ENCODE measurements at places on chromosomes 12 and 14.

- DNase-seq, result peak; percentile 37
Observed at GRCh38 chr12:113407931-113408600, 4.4 kb upstream of the SDS start.

DNA sequence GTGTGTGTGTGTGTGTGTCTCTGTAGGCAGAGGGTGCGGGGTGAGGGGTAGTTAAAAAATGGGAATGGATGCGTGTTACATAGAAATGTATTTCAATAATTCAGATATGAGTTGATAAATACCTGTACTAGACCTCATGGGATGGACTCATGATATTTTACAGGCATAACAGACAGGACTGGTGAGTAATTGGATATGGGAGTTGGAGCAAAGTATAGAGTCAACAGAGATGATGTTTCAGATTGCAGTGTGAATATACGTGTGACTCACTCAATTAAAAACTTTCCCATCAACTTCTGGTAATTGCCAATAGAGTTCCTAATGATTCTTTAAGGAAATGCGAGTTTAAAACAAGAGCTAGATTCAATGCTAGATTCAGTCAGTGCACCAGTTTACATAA lies 711.9 kb downstream of the C12orf50 start:
- DNase-seq, result peak; percentile 35

- peak; percentile 91 for DNase-seq
Observed at GRCh38 chr14:61145034-61145902, 135.9 kb downstream of the TMEM30B start.

DNA sequence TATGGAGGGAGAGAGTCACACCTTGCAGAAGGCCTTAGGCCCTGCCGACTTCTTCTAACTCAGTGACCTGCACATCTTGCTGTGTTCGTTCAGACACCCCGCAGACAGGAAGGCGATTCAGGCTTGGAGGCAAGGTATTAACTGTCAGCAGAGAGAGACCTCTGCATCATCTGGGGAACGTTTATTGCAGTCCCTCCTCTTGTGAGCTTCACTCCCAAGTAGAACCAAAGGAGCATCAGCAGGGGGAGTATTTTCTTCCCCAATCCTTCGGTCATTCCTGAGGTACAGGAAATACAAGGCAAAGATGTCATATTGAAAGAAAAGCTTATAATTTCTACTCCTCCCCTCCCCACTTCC lies 217.9 kb downstream of the CRADD start:
- DNase-seq, result peak; percentile 21

DNA sequence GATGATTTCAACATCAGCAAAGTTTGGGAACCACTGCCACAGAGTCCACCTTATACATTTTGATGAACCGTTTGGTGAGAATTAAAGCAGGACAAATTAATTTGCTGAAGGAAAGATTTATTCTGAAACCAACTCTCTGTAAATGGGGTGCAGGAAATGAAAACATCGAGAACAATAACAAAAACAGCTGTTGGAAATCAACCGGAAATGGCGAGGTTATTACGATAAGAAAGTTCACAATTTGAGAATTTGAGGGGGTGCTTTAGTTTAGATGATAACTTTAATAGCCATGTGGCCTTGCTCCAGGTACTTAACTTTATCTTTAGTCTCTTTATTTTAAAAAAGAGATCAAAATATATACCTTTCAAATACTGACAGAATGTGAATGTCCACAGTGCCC lies 56.7 kb downstream of the KCNJ8 start:
- no peak for DNase-seq

GRCh38 chr14:104086661-104087461 lies 1.4 kb downstream of the ASPG start:
- no peak for DNase-seq

GRCh38 chr14:32629236-32629635 lies 300.1 kb downstream of the AKAP6 start:
- no peak for DNase-seq

DNA sequence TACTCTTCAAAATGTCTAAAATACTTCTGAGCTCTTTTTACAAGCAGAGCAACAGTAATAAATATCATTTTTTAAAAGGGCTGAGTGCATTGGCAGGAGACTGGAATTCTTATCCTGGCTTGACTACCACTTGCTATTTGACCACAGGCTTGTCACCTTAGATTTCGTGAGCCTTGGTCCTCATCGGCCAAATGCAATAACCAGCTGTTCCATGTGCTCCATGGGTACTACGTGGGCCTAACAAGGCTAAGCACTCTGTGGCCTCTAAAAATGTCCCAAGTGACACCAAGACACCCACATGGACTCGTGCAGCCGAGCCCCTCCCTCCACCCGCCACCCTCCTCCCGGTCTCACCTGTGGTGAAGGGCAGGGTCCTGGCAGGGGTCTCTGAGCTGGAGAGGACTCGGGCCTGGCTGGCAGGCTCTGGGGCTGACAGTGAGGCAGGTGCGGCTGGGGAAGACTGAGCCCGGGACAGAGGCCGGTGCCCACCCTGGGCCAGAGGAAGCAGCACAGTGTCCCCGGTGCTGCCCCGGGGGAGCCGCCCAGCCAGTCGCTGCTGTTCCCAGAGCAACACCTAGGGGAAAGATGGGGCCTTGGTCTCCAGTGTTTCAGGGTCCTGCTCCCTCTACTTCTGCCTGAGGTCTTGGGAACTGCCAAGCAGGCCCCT lies 20.1 kb downstream of the SLC48A1 start:
- DNase-seq, result no peak

GRCh38 chr14:97943619-97944018 lies 1146.4 kb downstream of the VRK1 start:
- no peak for DNase-seq

GRCh38 chr14:99094901-99095300 lies 177.1 kb downstream of the BCL11B start:
- DNase-seq, result no peak

DNA sequence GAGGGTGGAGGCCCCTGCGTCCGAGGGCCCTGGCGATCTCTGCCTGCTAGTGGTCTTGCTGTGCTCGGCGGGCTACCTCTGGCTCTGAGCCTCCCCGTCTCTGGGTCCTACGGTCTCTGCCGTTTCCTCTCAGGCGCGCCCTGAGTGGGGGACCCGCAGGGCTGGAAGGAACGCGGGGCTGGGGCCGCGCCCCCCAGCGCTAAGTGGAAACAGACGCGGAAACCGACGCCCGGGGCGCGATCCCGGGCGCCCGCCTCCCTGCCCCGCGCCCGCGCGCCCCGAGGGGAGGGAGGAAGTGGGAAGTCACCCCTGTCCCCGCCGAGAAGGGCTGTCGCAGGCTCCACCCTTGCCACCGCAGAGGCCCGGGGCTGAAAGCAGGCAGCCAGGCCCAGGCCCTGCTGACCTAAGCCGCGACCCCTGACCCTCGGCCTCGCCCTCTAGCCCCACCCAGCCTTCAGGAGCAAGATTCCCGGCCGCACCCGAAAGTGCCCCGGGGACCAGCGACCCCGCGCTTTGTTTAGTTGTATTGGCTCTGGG lies 831 bp downstream of the CRIP1 start:
- peak; percentile 28 for DNase-seq

GRCh38 chr12:39375206-39375808 lies 67.6 kb downstream of the KIF21A start:
- DNase-seq, result peak; percentile 14

- no peak for DNase-seq
Observed at GRCh38 chr12:70040141-70040540, 203.1 kb upstream of the CNOT2 start.

DNA sequence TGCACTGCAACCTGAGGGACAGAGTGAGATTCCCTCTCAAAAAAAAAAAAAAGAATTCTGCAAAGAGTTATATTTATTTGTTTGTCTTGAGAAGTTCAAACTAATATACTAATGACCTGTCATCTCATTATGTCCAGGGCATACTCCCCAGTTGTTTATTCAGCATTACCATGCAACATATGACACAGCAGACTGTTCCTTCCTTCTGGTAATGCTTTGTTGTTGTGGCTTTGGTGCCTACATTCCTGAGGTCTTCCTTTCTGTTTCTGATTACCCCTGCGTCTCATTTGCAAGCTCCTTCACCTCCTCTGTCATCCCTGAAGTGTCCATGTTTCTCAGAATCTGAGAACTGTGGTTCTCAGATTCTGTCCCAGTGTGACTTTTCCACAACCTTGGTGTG lies 55.3 kb downstream of the DERA start:
- peak; percentile 67 for DNase-seq

DNA sequence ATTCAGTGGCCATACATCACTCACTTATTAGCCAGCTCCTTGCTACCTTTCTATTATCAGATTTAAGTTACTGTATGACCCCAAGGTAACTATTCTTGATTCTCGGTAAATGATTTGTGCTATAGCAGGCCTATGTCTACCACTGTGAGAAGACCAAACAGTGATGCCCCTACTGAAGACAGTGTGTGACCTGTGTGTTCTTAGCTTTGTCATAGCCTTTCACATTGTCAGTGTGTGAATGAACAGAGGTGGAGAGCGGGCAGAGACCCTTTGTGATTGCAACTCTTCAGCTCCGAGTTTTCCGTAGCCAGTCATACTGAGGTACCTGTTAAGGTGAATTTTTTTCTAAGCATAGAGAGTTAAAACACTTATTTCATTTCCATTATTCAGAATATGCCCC lies 294.0 kb downstream of the LRFN5 start:
- no peak for DNase-seq

DNA sequence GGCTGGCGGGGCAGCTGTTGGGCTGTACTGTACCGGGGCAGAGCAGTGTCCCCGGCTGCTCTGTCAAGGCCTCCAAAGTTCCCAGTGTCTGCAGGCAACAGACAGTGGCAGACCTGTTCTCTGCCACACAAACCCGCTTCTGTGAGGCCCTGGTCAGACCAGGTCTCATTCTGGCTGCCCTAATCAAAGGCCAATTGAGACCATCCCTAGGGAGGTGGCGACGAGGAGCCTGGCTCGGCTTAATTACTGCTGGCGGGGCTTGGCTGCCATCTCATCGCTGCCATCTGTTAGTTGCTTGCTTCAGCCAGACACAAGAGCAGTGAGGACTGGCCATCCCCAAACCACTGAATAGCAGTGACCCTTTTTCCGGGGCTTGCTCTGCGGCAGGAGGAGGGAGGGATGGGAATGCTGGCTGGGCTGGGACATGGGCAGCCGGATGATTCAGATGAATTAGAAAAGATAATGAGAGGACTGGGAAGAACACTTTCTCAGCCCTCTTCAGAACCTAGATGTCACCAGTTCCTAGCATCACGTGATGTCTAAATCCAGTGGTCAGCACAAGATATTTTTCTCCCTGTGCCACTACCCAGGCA lies 24.5 kb downstream of the ERG28 start:
- DNase-seq, result peak; percentile 36

DNA sequence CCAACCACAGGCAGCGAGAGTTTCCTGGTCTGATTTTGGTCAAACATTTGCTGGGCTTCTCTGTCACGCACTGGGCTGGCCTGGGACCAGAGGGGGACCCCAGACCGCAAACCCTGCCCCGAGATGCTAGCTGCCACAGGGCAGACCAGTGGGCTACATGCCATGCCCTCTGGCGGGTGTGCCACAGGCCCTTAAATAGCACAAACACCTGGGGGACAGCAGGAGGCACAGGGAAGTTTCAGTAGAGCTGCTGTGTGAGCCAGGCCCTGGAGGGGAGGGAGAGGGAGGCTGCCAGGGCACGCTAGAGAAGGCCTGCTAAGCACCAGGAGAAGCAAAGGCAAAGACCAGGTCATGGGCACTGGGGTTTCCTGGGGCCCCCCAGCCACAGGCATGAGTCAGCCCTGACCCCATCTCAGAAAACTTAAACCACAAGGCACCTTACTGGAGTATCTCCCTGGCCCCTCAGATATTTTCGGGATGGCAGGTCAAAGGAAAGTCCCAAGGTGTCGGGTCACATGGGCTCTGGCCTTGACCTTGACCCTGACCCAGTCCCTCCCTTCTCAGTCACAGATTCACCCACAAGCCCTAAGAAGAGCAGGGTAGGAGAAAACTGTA lies 29.2 kb downstream of the ITPK1 start:
- DNase-seq, result peak; percentile 47

- DNase-seq, result no peak
Observed at GRCh38 chr12:70074510-70074909, 168.7 kb upstream of the CNOT2 start.

DNA sequence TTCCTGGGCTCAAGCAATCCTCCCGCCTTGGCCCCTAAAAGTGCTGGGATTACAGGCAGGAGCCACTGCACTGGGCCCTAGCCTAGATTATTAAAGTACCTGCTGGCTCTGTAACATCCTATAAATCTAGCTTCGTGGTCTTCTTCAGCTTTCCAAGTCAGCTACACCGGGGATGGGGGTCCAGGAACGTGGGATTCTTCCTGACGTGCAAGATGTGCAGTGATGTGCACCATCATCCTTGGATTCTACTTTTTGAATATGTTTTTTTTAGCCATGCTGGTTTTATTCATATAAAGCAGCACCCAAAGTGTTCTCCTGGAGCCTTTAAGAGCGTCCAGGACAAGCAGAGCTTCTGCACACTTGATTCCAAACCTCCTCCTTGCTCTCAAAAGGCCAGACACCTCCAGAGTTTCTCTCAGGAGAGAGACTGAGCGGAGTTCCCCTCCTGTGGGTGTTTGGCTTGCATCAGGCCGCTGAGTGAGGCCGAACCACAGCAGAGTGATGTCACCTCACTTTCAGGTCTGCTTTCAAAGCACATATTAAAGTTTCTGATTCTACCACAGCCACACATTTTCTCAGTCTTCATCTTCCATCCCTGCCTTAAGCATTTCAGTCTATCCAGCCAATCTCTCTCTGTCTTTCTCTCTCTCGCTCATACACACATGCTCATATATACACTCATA lies 33.4 kb downstream of the VCPKMT start:
- peak; percentile 17 for DNase-seq

- no peak for DNase-seq
Observed at GRCh38 chr14:24058951-24059475, 7.2 kb downstream of the CARMIL3 start.

DNA sequence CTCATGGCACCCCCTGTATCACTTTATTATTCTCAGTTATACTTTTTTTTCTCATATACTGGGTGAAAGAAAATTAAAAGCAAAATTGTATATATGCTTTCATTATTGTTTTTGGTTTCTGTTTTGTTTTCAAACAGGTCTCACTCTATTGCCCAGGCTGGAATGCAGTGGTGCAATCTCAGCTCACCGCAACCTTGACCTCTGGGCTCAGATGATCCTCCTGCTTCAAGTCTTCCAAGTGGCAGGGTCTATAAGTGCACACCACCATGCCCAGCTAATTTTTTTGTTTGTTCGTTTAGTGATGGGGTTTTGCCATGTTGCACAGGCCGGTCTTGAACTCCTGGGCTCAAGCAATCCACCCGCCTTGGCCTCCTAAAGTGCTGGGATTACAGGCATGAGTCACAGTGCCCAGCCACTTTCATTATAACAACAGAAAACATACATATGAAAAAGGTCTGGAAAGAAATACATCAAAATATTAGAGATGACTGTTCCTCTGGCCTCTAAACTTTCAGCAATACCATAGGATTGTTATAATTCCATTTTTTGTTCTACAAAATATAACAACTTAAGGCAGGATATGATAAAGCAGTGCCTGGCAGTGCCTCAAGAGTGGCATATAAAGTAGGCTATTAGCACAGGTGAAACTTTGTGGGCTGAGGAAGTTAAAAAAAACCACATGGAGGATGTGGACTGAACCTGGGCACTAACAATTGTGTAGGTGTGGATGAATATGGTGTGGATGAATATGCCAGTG lies 5.8 kb upstream of the NTN4 start:
- peak; percentile 16 for DNase-seq

GRCh38 chr14:105161309-105161708 lies 7.3 kb downstream of the JAG2 start:
- DNase-seq, result no peak
